Calu3 (cell line): ENCODE measurements at places on chromosomes 12 and 14. TPM values are rescaled to one million over a fixed set of nuclear protein-coding genes. Genes with fewer than 3 reads are reported as not detected.

DNA sequence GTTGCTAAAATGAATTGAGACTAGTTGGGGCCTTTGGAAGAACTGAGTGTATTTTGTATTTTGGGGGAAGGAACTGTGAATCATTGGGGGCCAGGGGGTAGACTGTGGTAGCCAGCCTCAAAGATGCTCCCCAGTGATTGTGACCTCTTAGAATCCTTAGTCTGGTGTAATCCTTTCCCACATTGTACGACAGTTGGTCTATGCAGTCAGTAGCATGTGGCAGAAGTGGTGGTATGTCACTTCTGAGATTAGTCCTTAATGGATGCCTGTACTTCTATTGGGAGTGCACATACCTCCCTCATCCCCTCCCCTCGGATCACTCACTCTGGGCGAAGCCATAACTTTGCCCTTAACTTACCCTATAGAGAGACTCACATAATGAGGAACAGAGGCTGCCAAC lies 48.0 kb downstream of the USP15 start:
- DNase-seq = no peak

DNA sequence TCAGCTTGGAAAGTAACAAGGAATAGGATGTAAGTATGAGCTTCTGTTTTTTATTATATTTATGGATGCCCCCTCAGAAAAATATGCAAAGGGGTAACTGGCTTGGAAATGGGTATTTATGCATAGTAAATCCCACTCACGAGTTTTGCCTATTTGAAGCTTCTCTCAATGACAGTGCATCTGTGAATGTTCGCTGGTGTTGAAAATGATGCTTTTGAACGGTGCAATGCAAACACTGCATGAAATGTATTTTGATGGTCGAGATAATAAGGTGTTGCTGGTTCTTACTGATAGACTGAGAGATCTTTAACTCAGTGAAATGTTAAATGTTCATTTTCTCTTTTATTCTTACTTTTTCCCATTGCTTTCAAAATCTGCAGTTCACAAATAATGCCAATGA lies 36.0 kb upstream of the PSEN1 start:
- DNase-seq = no peak

DNA sequence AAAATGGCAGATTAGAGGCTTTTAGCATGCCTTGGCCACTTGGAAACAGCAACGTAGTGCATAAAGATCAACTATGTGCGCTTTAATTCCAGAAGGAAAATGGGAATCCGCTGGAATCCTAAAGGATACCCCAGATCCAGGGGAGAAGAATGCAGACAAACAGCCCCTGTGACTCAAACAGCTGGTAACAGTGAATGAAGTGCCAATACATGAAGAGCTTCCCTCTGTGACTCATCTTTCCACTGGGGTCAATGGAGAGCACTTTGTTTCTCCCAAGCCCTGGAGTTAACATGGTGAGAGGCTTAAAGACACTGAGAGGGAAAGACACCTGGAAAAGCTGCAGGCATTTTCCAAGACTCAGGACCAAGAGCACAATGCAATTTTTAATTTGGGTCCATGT lies 263.1 kb downstream of the CEP128 start:
- DNase-seq = no peak

The GPN3 gene
- total RNA-seq = 31.8 and 35.9 TPM in 2 replicates

DNA sequence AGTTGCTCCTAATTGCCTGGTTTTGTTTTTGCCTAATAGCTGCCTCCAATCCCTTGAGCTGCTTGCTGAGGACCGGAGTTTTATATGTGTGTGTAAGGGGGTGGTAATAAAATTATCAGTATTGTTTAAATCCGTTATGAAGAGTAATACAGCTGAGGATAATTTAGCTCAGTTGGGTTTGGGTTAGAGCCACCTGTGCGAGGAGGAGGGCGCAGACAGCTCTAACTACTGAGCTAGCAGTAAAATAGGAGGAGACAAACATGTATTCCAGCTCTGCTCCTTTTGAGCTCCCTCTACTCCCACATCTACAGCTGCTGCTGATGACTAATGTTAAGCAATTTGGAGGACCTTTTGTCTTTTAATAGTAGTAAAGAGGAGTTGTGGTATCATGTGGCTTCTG lies 61.5 kb downstream of the SPATS2 start:
- DNase-seq = no peak

GRCh38 chr14:34482463-34482862 lies 20.4 kb upstream of the SPTSSA start:
- DNase-seq = no peak

The ITPR2 gene
- 2.5 and 4.4 TPM in 2 replicates for total RNA-seq

The LRFN5 gene
- total RNA-seq = not detected in 2 replicates

DNA sequence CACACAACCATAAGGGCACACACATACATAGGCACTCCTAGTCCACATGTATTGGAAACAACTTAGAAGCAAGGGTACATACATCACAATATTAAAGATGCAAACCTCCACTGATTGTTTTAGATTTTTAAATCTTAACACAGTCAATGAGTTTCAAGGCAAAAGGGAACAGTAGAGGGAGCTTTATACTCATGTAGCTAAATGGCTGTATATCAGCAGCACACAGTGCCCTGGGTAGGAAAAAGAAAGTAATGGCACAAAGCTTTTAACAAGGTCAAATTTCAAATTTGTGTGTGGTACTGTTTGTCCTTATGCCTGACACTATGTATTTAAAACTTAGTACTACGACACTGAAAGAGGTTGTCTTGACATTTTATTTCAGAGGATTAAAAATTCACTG lies 262.0 kb downstream of the MED13L start:
- DNase-seq = no peak

DNA sequence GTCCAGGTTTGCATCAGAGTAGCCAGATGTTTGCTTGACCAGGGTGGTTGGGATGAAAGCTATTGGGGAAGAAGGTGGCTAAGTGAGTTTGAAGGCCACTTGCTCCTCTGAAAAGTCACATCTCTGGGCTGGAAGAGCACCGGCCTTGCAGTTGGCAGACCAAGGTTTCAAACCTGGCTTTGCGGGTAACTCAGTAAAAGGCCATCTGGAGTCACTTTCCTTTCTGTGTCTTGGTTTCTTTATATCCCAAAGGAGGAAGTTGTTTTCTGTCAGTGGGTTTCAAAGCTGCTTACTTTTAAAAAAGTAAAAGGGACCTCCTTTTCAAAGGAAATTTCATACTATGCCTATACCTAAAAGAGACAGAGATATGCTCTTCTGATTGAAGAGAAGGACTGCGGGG lies 26.2 kb upstream of the CMA1 start:
- DNase-seq = no peak

GRCh38 chr14:96274543-96274942 lies 18.5 kb downstream of the BDKRB1 start:
- no peak for DNase-seq

DNA sequence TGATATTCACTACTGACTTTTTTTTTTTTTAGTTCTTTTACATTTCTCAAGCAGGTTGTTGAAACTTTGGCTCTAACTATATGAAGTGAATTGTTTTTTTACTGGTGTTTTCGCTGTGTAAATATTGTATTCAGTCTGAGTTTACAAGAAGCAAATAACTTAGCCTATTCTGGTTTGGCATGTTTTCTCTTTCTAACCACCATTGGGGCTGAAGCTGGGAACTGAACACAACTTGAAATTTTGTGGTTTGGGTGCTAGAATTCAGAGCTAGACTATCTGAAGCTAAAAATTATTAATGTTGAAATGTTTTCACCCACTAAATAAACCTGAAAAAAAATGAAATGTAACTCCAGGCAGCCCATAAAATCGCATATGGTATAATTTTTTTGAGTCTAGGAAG lies 37.2 kb downstream of the RAD51B start:
- no peak for DNase-seq

- no peak for DNase-seq
These were observed 65.0 kb downstream of the FBXL14 start for GRCh38 chr12:1529228-1529861.

DNA sequence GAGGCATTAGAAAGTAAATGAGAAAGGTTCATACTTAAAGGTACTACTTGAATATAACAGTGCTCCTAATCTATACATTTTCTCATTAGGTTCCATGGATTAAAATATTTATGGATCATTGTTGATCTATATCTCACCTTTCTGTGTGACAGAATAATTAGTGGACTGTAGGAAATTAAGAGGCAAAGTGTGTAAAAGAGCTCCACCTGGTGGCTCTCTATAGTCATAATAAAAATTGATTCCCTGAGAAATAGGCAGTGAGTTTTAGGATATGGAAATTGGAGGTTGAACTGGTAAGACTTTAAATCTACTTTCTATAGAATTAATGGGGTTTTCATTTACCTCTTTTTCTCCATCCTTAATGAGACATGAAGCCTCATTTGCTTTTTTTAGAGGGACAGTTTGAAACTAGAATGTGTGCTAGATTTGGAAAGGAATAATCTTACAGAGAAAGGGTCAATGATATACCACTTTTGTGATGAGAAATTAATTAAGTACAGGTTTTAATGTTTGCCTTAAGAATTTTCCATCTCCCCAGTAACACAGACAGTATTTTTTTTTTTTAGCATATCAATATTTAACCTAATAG lies 11.8 kb upstream of the DERA start:
- no peak for DNase-seq

The ZNF385A gene
- total RNA-seq = 9.1 and 9.5 TPM in 2 replicates

The GPRC5A gene
- 742 and 748 TPM in 2 replicates for total RNA-seq

The RCOR1 gene
- 27.2 and 28.6 TPM in 2 replicates for total RNA-seq

- DNase-seq = no peak
These were observed 62.7 kb downstream of the RBM19 start for GRCh38 chr12:113903381-113903863.

DNA sequence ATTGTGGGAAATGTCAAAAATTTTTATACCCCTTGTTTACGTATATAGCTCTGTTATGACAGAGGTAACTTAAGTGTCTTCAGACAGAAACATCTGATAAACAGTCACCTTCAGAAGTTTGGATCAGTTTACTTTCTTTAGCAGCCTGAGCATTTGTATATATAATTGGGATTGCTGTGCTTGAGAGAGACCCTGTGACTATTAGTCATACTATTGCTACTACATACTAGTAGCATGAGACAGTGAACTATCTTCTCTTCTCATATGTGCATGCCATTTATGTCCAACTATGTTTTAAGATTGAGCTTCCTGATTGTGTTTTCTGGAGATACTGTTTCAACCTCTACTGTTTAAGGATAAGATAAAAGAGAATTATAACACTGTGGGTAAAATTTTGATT lies 101.5 kb downstream of the PDE6H start:
- no peak for DNase-seq

- no peak for DNase-seq
These were observed 16.5 kb downstream of the APPL2 start for GRCh38 chr12:105219261-105220028.

The B3GNT4 gene
- 0.47 and 1.1 TPM in 2 replicates for total RNA-seq

- DNase-seq = no peak
These were observed 33.5 kb upstream of the DICER1 start for GRCh38 chr14:95190857-95191256.

The EEA1 gene
- total RNA-seq = 25.5 and 27.4 TPM in 2 replicates

DNA sequence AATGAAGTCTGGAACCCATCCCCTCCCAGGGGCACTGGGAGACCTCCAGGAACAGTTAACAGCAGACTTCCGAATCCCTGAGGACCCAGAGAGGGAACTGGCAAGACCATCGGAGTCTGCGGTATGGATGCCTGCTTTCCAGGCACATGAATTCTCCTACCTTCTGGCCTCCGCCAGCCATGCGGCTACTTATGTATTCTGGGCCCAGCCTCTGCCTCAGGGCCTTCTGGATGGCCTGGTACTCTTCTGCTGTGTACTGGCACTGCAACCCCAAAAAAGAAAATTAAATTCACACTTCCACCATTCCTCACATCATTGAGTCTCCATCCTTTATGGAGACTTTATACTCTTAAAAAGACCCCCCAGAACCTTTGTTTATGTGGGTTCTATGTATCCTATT lies 18.4 kb downstream of the RAD52 start:
- DNase-seq = no peak

The FAM181A gene
- not detected in 2 replicates for total RNA-seq

DNA sequence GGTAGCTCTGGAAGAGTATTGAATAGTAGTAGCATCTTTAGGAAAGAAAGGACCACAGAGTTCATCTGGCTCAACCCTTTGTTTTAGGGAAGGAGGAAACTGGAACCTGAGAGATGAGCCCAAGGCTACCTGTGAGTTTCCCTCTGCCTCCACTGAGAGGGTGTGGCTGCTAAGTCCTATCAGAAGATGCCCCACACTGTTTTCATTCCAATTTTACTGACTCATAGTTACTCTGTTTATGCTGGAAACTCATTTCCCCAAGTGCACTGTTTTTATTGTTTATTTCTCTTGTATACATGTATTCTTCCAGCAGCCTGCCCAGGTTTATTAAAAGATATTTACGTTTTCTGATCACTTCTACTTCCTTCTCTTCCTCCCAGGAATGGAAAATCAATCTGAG lies 127.4 kb upstream of the ARHGAP5 start:
- no peak for DNase-seq

The CIROP gene
- not detected in 2 replicates for total RNA-seq

DNA sequence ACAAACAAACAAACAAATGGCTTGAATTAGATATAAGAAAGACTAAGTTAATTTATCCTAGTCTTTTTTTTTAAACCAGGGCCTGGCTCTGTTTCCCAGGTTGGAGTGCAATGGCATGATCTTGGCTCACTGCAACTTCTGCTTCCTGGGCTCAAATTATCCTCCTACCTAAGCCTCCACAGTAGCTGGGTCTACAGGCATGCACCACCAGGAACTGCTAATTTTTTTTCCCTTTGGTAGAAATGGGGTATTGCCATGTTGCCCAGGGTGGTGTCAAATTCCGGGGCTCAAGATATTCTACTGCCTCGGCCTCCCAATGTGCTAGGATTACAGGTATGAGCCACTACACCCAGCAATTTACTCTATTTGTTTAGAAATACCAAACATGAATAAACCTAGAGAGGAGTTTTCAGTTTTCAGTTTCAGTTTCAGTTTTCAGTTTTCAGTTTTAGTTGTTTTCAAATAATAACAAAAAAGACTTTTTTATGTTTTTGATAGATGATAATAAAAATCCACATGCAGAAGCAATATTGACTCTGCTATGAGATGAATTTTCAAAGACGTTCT lies 817.0 kb downstream of the FLRT2 start:
- no peak for DNase-seq

DNA sequence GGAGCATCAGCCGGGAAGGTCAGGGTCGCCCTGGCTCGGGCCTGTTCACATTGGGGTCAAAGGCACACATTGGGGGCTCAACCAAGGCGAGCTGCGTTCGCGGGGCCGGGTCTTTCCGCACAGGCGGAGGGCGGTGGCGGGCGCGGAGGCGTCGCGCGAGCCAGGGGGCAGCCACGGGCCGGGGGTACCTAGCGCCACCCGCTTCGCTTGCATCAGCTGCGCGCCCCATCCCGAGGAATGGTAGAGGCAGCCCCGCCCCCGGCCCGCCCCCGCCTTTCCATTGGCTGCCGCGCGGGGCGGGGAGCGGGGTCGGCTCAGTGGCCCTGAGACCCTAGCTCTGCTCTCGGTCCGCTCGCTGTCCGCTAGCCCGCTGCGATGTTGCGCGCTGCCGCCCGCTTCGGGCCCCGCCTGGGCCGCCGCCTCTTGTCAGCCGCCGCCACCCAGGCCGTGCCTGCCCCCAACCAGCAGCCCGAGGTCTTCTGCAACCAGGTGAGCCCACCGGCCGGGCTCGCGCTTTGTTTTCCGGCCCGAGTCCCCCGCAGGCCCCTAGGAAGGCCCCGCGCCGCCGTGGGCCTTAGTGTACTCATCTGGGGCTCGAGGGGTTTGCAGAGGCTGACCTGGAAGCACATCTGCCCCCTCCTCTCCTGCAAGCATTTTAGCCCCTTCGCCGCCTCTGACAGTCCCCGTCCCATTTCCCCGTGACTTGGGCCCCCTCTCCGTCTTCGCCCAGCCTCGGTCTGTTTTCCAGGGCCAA lies at the start of gene ALDH2:
TSS of gene ALDH2 (plus strand) at position 326 of the 754 bp plus-strand sequence. CDS start at position 376, 50 bp downstream.
- DNase-seq = peak; percentile 79

The TBC1D30 gene
- 21.4 and 29.4 TPM in 2 replicates for total RNA-seq

The DDHD1 gene
- 12.7 and 14.0 TPM in 2 replicates for total RNA-seq
